ENCODE measurements at places on chromosomes 3 and 15.

GRCh38 chr15:70190965-70191364 lies 93.2 kb upstream of the TLE3 start:
- DNase-seq = no peak

DNA sequence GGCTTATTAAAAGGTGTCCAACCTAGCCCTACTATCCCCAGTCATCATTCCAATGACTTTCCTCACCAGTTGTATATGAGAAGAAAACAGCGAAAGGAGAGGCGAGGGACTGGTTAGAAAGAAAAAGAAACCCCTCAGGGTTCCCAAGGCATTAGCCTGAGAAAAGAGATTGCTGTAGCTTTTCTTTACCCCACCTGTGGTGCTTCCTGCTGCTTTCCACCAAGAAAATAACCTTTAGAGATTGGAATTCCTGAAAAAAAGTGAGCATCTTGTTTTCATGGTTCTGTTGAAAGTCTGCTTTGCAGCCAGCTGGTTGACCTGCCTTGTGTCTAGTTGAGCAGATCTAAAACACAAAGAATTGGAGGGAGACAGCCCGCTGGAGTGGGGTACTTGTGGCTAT lies 196.4 kb downstream of the CADPS start:
- DNase-seq = no peak

DNA sequence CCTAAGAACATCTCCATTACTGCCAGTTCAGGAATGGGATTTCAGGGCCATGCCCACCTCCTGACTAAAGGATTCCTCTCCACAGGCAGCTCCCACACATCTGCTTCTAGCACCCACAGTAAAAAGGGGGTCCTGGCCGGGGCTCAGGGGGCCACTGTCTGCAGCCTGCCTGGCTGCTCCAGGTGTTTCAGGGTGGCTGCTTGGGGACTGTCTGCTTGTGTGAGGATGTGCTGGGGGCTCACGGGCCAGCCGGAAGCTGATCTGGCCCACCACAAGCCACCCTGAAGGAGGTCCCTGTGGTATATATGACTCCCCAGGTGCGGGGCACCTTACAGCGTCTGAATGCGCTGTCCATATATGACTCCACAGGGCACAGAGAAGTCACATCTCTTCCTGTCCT lies 135.4 kb downstream of the NSMCE3 start:
- DNase-seq = no peak

DNA sequence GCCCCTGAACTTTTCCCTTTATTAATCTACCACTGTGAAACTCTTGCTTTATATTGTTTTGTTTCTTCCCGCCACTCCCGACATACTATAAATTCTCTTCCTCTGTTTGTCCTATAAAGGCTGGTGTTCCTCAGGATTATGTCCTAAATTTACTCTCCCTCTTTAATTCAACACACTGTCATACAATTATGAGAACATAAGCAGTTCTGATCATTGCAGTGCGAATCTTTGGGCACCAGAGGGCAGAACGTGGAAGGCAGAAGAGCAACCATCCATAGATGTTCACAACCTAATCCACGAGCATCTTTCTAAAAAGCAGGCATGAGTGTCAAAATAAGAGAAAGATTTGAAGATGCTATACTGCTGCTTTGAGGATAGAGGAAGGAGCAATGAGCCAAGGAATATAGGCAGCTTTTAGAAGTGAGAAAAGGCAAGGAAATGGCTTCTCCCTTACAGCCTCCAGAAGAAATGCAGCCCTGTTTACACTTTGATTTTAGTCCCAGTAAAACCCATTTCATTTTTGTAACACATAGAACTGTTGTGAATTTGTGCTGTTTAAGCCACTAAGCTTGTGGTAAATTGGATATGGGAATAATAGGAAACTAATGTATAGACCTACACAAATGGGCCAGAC lies 179.4 kb downstream of the GBE1 start:
- DNase-seq = peak; percentile 3

- DNase-seq = peak; percentile 34
Measured at GRCh38 chr15:39580485-39581241, at the start of gene THBS1. THBS1 (plus strand) TSS chr15:39581079; CDS start chr15:39581858, 779 bp downstream.

DNA sequence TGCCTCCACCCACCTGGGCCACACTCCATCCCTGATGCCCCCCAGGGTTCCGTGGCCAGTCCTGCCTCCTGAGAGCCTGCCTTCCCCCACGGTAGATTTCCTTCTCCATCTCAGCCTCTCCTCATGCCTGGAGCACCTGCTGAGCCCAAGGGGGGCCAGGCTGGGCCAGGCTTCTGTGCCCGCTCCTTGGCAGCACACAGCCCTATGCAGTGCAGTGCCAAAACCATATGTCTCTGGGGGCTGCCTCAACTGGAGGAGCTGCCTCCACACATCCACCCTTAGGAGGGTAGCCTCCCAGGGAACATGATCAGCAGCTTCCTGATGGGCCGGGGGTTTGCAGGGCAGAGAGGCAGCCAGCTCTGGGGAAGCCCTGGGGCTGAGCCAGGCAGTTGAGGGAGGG lies 24.6 kb upstream of the GATA2 start:
- DNase-seq = no peak

DNA sequence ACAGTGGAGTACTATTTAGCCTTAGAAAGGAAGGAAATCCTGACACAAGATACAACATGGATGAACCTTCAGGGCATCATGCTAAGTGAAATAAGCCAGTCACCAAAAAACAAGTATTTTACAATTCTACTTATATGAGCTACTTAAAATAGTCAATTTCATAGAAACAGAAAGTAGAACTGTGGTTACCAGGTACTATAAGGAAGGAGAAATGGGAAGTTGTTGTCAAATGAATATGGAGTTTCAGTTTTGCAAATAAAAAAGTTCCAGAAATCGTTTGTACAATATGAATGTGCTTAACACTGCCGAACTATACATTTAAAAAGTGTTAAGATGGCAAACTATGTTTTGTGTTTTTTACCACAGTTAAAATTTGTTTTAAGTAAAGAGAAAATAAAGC lies 26.8 kb downstream of the TRANK1 start:
- no peak for DNase-seq

DNA sequence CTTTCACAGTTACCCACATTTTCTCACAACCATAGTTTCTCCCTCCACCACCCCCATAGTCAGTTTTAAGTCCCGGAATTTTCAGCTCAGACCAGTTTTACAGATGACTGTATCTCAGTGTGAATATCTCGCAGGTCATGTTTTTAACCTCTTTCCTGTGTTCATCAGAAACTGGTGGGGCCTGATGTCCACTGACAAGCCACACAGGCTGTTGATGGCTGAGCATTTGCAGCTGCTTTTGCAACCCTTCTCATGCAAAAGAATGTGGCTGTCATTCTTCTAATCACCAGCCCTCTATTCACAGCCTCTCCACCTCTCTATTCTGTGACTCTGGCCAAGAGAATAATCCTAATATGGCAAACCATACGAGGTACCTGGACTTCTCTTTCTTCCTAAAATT lies 8.5 kb downstream of the GYG1 start:
- no peak for DNase-seq

DNA sequence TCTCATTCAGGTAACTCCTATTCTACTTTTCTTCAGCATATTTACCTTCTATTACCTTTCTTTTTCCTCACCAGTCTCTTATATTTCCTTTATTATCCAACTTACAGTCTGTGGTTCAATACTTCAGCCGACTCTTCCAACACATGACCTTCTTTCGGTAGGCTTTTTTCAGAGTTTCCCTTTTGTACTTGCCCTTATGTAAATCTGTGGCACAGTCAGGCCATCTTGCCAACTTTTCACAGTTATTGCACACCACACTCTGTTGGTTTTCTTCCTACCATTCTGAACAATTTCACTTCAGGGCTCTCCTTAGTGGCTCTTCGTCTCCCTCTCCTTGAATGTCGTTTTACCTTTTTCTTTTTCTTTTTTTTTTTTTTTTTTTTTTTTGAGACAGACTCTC lies 427.8 kb downstream of the LPP start:
- no peak for DNase-seq

DNA sequence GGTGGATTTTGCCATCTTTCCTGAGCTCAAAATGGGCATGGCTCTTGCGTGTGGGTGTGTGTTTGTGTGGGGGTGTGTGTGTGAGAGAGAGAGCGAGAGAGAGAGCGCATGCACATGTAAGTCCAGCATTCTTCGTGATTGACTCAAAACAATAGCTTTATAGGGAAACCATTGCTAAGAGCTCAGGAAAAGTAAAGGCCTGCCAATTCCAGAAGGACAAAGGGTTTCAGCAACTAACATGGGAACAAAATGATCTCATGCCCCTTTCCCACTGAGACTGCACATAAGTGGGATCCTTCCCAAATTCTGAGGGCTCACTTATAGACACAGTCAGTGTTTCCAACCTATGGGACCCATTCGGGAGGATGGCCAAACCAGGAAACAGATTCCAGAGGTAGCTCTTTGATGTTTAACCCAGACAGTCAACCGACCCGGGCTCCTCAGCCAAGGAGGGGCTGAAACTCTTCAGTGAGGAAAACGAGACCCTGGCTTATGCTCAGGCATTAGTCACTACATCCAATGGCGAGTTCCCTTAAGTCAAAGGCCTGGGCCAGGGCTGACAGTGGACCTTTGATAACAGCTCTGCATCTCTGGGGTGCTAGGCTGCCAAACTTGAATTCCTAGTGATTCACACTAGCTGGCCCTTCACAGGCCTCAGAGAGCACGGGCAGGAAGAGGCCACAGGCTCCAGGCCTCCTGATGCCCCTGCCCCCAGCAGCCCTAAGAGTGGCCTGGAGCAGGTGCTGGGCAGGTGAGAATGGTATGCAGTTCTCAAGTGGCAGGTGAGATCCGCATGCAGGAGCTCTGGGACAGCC lies 305.0 kb upstream of the C2CD4B start:
- no peak for DNase-seq

- no peak for DNase-seq
Measured at GRCh38 chr15:72495007-72495406, 20.9 kb downstream of the ARIH1 start.

- no peak for DNase-seq
Measured at GRCh38 chr3:164604687-164605086, 473.6 kb downstream of the SI start.

- no peak for DNase-seq
Measured at GRCh38 chr3:38207254-38208003, 42.1 kb downstream of the OXSR1 start.

DNA sequence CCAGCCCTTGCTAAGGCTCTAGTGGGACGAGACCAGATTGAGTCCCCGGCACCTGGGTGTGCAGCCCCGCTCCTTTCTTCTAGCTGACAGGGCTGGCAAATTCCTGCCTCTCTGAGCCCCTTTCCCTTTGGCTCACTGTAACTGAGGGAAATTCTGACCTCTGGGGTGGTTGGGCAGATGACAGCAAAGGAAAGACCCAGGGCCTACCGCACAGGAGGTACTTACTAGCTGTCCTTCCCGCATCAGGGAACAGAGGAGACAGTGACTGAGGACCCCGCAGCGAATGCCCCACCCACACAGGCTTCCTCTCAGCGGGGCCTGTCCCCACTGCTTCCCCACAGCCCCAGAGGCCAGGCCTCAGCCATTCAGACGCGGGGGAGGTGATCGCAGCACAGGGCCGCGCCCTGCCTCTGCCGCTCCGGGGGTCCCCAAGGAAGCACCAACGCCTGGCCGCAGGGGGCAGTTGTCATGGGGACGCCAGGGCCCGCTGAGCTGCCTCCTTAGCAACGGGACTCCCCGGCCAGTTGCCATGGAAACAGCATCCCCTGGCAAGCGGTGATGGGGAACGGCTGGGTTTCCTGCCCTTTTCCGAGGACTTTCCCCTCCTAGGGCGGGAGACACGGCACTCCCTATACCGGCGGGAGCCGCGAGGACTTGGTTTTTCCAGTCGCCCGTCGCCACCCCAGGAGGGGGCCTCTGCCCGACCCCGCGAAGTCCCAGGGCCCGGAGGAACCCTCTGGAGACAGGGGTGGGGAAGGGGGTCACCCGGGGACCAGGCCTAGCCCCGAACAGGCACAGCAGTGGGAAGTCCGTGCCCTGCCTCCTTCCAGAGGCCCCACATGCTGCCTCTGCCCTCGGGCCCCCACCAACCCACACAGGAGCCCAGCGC lies 50.1 kb downstream of the HCN4 start:
- no peak for DNase-seq

DNA sequence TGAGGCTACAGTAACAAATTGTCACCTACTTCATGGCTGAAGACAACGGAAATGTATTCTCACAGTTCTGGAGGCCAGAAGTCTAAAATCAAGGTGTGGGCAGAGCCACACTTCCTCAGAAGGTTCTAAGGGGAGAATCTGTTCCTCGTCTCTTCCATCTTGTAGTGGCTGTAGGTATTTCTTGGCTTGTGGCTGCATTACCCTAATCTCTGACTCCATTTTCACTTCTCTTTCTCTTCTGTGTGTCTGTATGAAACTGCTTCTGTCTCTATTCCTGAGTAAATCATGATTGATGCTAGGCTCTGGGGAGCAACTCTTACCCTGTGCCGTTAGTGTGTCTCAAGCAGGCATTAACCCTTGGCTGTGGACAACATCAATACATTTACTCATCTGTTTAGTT lies 164.7 kb downstream of the SQOR start:
- DNase-seq = no peak

GRCh38 chr15:81146466-81146865 lies 12.4 kb downstream of the CFAP161 start:
- no peak for DNase-seq

- DNase-seq = no peak
Measured at GRCh38 chr3:54573858-54574257, 354.0 kb downstream of the LRTM1 start.

GRCh38 chr3:42369304-42369703 lies 41.1 kb downstream of the LYZL4 start:
- no peak for DNase-seq

GRCh38 chr15:33737687-33738601 lies 230.4 kb upstream of the CHRM5 start:
- peak; percentile 9 for DNase-seq

DNA sequence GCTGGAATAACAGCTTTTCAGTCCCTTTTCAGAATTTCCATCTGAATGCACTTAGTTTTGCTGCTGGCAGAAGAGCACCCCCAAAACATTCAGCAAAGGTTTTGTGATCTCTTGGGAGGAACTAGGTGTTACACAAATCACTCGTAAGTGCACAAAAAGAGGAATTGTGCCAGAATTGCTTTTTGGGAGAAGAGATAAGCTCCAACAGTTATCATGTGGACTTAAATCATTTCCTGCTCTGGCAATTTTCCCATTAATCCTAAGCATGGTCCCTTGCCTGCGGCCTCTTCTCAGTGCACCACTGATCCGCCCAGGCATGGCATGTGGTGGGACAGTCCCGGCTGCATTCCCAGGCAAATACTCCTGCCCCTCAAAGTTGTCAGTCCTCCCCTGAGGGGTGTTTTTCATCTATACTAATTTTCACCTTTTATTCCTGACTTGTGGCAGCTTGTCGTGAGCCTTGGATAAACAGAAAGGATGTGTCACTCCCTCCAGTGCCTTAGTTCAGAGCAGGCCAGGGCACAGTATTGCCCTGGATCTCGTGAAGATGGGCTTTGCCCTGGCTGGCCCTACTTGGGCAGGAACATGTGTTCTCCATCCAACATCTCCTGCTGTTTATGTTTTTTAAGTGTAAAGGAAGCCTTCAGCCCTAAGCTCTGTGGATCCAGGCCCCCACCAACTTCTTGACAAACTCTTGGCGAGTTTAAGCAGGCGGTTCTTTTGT lies 44.6 kb upstream of the VILL start:
- DNase-seq = no peak

DNA sequence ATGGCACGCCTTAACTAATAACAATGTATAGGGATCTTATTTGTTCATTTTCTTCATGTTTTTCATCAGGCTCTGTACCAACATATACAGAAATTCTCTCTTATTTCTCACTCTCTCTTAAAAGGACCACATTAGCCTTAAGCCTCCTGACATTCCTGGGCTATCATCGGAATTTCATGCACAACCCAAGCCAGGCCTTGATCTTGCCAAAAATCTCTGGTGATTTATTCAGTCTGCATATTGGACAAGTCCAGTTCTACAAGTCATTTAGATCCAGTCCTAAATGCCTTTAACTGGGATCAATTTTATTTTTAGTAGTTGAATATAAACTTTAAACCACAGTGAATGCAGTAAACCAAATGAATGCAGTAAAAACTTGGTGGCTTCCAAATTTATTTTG lies 385.4 kb downstream of the MECOM start:
- no peak for DNase-seq
